Effector CD8-positive, alpha-beta T cell (primary cell): ENCODE measurements at places on chromosomes 6 and 20.

- no peak for DNase-seq
Observed at GRCh38 chr20:36474563-36474962, 66.8 kb upstream of the MYL9 start.

DNA sequence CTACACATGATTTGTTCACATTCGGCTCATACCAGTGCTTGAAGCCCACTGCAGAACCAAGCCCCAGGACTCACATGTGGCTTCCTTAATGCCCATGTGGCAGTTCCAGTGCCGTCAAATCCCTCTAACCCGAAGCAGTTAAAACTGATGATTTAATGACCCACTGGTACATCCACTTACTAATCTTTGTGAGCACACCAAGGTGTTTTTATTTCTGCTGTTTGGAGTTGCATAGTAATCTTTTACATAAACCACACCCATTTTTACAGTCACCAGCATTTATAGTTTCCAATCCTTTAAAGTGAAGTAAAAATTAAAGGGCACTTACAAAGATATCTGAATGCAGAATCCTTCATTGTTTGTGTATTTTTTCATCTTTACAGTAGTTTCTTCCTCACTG is 232.0 kb downstream of the ANKRD60 start:
- DNase-seq = no peak

DNA sequence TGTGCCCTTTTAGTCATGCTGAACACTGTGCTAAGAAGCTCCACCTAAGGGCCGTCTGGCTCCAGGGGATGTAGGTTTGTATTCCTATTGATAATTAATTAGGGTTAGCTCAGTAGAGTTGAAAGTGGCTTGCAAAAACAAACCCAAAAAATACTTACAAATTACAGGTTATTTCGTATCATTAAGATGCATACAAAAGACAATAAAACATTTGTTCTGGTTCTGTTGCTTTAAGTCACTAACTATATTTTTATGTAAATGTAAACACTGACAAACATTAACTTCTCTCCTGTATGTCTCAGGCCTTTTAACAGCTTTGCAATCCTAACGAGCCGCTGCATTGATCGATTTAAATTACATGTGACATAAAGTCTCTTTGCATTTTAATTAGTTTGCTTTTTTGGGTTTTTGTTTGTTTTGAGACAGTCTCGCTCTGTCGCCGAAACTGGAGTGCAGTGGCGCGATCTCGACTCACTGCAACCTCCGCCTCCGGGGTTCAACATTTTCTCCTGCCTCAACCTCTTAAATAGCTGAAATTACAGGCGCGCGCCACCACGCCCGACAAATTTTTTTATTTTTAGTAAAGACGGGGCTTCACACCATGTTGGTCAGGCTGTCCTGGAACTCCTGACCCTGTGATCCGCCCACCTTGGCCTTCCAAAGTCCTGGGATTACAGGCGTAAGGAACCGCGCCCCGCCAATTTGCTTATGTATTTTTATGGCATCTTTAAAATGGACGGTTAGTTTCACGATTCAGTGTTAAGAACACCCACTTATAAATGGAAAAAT is 110.9 kb downstream of the HFE start:
- DNase-seq = no peak

- DNase-seq = no peak
Observed at GRCh38 chr6:99608059-99608885, 1.6 kb downstream of the PRDM13 start.

GRCh38 chr20:7010527-7010926 is 243.0 kb downstream of the BMP2 start:
- DNase-seq = no peak
